ENCODE measurements at places on chromosomes 12 and 14.

DNA sequence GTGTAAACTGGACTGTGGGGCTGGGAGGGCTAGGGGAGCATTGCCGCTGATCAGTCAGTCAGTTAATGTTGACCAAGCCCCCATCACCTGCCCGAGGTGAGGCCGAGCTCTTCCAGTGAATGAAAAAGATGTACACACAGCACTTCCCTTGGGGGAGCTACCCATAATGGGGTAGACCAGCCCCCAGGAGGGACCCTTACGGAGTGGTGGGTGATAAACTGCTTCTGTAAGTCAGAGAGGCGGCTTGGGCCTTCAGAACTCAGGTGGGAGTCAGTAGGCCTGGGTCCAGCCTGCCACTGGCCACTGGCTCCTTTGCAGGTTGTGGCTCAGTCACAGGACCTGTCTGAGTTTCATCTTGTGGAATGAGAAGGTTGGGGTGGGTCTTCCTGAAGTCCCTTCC, 43.5 kb downstream of the TSPAN9 start:
- DNase-seq: no peak

- DNase-seq: no peak
Measured at GRCh38 chr14:69692594-69692993, 74.3 kb upstream of the SRSF5 start.

- no peak for DNase-seq
Measured at GRCh38 chr12:55641595-55641994, 4.9 kb downstream of the OR10P1 start.

DNA sequence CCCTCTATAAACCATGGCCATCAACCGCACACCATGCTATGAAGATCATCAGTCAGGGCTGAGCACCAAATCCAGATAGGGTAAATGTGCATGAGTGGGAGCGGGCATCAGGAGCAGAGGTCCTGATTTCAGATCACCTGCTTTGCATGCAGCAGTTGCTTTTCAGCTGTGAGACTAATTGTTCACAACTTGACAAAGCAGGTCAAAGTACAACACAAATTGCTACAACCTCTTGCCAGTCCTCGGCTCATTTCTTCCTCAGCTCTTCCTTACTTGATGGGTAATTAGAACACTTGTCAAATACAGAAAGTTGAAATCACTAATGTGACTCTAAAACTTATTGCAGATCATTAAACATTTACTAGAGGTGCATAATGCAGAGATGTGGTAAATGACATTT, 171.6 kb downstream of the PPM1H start:
- DNase-seq: no peak

DNA sequence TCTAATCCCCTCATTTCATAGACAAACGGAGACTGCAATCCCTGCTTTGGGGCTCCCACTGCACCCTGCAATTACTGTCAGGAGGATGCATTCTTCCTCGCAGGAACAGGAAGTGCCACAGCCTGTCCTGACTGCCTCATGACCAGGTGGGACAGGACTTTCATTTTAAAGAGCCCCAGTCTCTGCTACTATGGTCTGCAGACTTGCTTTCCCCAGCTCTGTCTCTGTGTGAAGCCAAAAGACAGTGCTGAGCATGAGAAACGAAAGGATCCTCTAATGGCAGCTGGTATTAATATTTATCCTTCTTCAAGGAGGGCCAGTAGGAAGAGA, 60.0 kb upstream of the PNMA1 start:
- no peak for DNase-seq

GRCh38 chr14:91369628-91370445, 47.8 kb downstream of the CCDC88C start:
- DNase-seq: no peak

DNA sequence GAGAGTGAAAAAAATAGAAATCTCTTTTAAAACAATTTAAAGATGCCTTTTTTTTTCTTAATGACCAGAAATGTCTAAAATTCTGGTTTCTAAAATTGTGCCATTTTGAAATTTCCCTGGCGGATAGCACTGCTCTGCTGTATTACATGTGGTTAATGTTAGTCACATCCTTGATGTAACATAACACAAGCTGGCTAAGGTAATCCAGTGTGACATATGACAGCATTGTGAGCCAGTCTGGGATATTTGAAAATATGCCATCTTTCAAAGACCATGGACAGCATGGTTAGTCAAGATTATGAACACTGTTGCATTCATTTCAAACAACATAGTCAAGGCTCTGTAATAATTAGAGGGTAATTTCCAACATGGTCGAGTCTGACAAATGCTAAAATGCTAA, 133.2 kb downstream of the ALX1 start:
- no peak for DNase-seq

GRCh38 chr12:56164345-56164729, 6.2 kb downstream of the MYL6 start:
- no peak for DNase-seq

DNA sequence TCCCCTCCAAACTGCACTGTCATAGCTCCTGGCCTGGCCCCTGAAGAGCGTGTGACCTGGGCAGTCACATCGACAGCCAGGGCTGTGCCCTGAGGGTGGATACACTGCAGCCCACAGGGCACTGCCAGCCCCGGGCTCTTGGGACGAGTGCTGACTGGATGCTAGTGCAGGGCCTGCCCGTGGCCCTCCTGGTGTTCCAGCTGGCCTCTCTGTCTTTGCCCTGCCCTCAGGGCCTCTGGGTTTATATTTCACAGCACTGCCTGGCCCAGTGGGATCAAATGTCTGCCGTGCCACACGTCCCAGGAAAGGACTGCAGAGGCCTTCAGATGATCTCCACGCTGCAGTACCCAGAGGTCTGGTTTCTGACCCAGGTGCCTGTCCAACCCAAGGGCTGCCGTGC, 10.1 kb upstream of the CCDC197 start:
- no peak for DNase-seq

DNA sequence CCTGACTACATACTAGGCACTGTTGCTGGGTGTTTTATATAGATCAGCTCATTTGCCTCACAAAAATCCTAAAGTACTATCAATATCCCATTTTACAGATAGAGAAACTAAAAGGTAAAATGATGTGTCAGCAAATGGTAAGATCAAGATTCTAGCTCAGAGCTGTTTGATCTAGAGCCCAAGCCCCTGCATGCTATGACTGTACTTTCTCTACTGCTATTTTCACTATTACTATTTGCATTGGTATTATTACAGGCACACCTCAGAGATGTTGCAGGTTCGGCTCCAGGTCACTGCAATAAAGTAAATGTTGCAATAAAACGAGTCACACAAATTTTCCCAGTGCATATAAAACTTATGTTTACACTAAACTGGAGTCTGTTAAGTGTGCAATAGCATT, 10.9 kb downstream of the ISCU start:
- no peak for DNase-seq

DNA sequence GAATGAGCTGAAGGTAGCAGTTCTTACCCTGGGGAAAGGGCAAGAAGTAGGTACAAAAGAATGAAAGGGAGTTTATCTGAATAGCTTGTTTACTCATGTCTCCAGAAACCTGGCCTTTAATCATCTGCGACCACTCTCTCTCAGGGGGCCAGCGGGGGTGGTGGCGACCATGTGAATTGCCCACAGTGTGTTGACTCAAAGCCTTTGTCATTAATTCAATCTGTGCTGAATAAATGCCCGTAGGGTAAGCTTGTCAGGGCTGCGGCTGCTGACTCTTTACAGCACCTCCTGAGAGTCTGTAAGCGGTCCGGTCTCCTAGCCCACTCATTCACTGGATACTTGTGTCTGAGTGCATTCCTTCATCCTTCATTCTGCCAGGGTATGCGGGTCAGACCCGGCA, 874.4 kb downstream of the SLC6A15 start:
- no peak for DNase-seq

DNA sequence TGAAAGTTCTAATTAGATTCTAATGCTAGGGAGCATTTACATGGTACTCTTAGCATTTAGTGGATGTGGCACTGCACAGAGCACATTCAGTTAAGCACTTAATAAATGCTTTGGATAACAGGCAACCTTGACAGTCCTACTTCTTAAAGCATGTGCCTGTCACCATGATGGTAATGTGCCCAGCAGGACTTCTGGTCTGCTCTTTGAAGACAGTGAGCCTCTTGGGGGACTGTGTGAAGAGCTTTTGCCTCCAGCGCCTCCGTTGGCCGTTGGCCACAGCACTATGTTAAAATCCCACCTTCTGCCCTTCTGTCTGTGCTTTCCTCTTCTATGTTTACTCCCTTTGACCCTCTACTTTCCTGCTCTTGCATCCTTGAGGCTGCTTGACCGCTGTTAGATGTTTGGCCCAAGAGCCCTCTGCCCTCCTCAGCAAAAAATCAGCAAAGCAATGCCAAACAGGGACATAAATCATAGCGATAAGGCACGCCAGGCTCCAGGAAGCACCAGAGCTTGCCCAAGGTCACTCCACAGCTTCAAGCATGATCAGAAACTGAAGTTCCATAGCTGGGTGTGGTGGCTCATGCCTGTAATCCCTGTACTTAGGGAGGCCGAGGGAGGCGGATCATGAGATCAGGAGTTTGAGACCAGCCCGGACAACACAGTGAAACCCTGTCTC, 8.3 kb downstream of the CDKL1 start:
- no peak for DNase-seq

- no peak for DNase-seq
Measured at GRCh38 chr12:33041562-33041961, 145.0 kb upstream of the PKP2 start.

GRCh38 chr14:104697317-104697703, 7.9 kb downstream of the INF2 start:
- no peak for DNase-seq

DNA sequence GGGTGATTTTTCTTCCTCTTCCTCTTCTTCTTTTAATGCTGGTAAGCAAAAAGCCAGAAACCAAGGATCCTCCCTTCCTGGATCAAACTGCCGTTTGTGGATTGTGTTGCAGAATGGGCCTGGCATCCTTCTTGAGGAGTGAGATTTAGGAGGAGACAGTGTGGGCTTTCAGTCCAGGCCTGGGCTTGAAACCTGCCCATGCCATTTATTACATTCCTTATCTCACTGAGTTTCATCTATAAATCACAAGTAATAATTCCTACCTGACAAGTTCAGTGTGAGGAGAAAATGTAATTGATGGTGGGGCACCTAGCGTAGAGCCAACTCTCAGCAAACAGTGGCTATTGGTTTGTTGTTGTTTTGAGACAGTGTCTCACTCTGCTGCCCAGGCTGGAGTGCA, 126.4 kb downstream of the SLC35F4 start:
- no peak for DNase-seq

DNA sequence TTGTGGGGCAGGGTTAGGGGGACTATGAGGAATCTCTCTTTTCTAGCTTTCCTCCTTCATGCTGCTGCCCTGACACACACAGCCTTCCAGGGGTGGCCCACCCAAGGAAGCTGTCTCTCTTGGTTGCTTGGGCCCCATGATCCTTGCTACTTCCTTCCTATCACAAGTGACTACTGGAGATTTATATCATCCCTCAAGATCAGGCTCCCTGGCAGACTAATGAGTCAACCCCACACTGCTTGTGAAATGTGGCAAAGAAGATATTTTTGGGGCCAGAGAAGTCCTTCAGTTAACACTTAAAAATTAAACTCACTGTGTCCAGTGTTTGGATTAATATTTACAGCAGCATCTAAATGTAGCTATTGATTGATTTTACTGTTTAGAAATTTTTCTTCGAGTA, 1.5 kb downstream of the OR4E1 start:
- no peak for DNase-seq

- DNase-seq: no peak
Measured at GRCh38 chr14:103909531-103910261, 18.6 kb upstream of the TDRD9 start.

- DNase-seq: no peak
Measured at GRCh38 chr12:114339626-114340025, 66.3 kb downstream of the TBX5 start.

GRCh38 chr12:64679487-64680001, 69.2 kb downstream of the RASSF3 start:
- DNase-seq: no peak

DNA sequence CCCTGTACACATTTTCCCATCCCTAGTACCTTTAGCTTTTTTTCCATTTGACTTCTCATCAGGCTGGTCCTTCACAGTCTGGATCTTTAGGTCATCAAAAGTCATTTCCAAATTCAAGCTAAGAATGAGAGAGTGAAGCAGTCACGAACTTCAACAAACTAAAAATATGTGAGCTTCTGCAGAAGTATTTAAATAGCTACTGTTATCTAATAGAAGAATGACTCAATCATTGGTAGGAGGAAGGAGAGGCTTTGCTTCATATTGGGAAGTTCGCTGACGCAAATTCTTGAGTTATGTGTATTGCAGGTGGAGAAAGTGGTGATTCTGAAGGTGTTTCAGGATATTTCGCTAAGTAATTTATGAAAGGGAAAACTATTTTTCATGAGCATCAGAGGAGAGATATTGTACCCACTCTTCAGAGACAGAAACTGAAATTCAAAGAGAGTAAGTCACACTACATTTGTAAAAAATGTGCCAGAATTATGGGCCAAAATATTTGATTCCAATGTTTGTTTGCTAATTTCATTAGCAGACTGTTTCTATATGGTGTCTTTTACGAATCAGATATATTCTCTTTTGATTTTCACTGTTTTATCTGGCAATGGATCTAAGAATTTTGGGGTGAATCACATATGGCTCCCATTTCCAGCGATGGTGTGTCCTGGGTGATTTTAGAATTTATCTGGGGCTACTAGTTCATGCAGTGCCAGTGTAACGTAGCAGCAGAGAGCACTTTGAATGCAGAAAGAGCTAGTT, at the start of gene OLR1:
Gene OLR1 (minus strand): TSS at position 160 of the 756 bp plus-strand sequence. CDS start 55 bp downstream, at position 105.
- no peak for DNase-seq

GRCh38 chr12:58819985-58820384, 100.3 kb downstream of the LRIG3 start:
- no peak for DNase-seq

Data from stimulated activated CD4-positive, alpha-beta T cell treated with anti-CD3 and anti-CD28 coated beads, Interleukin-15, amount 100 ng/mL, for 48 hours (primary cell).